ENCODE measurements at places on chromosomes 12 and 14.

GRCh38 chr12:42735861-42736361, 146.4 kb upstream of the PRICKLE1 start:
- no peak for DNase-seq

DNA sequence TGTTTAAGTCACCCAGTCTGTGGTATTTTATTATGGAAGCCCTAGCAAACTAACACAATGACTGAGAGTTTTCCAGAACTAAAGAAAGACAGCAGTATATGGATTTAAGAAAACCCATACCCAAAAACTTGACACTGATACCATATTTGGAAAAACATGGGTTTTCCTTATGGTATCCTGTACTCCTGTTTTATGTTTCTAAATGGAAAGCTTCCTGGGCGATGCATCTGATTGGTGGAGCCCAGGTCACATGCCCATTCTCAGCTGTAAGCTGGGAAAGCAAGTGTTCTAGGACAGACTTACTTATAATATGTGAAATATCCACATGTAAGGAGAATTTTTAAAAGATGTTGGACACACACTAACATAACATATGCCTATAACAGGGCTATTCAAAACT, 4.5 kb upstream of the RNASE4 start:
- no peak for DNase-seq

DNA sequence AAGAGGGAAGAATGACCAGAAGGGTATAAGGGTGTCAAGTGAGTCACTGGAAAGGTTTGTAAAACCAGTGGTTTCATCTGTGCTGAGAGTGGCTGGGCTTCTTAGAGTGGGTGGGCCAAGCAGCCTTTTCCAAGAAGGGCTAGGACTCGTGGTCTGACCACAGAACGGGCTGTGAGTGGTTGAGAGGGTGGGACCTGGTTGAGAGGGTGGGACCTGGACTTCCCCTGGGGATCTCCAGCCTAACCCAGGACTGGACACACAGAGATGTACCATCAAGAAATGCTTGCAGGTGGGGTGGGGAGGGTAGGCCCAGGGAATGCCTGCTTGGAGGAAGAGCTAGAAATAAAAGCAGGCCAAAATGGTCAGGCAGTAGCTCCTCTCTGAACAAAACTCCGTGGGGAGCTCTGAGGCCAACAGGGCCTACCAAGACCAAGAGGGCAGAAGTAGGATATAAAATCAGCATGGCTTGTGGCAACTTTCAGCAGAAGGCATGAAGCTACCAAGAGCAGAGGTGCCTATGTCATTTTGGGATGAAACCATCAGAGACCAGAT, 140.5 kb downstream of the FOXN3 start:
- DNase-seq, result no peak

DNA sequence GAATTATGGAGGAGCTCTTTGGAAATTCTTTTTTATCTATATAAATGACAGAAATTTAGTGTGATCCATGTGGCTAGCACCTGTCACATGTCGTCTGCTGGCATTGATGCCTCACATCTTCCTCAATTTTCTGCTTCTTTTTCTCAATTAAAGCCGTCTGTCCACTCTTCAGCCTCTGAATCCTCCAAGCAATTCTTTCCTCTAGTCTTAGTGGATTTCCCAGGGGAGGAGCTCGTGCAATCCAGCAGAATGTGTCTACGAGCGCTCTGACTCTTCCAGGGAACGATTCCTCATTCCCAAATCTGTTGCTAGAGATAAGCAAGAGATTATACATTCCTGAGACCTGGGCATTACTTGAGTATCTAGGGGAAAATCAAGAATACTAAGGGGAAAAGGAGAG, 176.6 kb downstream of the EMP1 start:
- no peak for DNase-seq

- DNase-seq, result no peak
Observed at GRCh38 chr14:89708982-89709625, 245.4 kb downstream of the EFCAB11 start.

DNA sequence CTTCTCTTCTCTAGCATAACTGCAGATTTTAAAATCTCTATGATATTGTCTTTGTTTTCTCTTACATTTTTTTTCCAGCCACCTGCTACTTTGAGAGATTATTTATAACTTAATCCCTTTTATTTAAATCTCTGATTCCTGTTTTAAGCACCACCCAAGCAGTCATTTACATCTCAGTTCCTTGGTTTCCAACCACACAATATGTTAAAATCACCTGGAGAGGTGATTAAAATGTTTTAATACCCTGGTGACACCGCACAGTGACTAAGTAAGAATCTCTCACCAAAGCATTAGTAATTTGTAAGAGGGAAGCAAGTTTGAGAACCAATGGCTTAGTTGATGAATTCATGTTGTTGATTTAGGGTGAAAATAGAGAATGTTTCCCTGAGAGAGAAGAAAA, 849.8 kb downstream of the TMTC2 start:
- DNase-seq, result no peak

DNA sequence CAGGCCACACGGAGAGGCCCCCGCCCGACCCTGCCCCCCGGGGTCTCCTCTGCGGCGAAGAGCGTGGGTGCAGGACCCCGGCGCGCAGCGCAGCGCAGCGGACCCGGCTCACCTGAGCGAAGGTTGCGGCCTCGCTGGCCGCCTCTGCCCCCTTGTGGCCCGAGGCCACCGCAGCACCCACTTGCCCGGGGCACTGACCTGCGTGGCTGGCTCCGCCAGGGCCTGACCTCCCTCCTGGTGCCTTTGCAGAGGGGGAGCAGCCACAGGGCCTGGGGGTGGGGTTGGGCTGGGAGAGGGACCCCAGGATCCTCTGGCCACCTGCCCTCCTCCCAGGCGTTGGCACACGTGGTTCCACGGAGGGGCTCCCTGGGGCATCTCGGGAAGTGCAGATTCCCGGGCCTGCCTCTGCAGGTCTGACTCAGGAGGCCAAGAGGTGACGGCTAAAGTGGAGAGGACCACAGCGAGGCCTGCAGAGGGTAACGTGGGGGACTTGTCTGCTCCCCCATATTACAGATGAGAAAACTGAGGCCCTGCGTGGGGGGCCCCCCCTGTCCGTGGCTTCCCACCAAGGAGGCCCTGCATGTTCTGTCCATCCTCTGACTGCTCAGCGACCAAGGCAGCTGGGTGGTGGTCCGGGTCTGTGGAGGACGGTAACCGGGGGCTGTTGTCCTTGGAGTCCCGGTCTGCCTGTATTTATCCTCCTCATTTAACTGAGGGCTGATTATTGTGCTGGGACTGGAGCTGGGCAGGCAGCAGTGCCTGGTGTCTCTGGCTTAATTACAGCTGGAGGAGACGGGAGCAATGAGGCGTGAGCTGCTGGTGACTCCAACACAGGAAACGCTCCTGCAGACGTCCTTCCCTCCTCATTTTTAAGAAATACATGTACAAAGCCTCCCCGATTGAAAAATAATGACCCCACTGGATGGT, 67.9 kb upstream of the BEGAIN start:
- no peak for DNase-seq

GRCh38 chr12:32454075-32454474, 54.7 kb downstream of the FGD4 start:
- no peak for DNase-seq

DNA sequence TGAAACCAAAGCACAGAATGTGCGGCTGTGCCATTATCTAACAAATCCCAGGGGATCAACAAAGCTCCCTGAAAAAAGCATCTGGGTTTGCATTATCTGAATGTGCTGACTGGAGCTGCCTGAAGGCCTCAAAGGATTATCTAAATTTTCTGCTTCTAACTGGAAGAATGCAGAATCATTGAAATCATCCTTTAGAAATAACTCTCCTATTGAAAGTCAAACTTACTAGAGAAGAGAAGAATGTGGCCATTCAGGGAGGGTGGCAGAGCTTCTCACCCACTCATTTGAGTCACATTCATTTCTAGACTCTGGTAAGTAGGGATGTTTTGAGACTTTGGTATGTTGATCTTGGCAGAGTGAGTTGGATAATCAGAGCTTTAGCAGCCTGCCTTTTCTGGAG, 220.6 kb upstream of the RGS6 start:
- DNase-seq, result peak; percentile 49

GRCh38 chr12:12723681-12724420, 6.7 kb downstream of the CDKN1B start:
- DNase-seq, result no peak

- DNase-seq, result peak; percentile 57
Observed at GRCh38 chr14:59028476-59029202, 159.8 kb upstream of the DAAM1 start.

GRCh38 chr12:76871082-76871481, 7.7 kb downstream of the CSRP2 start:
- DNase-seq, result no peak

DNA sequence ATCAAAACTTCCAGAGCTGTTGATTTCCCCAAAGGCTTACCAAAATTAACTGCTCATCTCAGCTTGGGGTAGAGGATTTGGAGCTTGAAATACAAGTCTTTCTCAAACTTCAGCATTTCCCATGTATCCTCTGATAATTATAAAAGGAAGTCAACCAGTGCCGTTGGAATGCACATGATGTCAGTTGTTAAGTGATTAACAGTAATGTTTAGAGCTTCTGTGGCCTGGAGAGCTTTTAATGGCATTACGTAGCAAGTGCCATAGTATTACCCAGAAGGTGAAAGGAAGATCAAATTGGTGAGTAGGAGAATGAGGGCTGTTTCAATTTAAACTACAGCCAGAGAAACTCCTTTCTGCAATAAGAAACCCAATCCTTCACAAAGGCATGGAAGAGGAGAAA, 62.5 kb upstream of the PTPRR start:
- no peak for DNase-seq

GRCh38 chr14:25832585-25832984, 765.2 kb downstream of the NOVA1 start:
- no peak for DNase-seq
